NCI-H1436 treated with DMSO at 0.1 percent for 48 hours (cell line): ENCODE measurements at places on chromosomes 2 and 18.

DNA sequence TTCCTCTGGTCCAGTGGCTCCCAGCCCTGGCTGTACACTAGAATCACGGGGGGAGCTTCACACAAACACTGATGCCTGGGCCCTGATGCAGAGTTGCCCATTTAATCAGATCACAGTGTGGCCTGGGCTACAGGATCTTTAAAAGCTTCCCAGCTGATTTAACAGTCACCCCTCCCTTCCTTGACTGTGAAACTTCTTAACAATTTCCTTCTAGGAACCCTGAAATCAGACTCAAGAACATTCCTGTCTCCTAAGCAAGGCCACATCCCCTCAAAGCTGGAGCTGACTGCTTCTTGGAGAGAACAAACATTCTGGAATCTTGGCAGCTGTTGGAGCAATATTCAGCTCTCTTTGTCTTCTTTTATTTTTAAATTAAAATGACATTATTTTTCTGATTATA lies 88.7 kb downstream of the ADD2 start:
- DNase-seq: no peak

GRCh38 chr18:21129566-21130216 lies 18.1 kb upstream of the ROCK1 start:
- DNase-seq: no peak

- no peak for DNase-seq
Observed at GRCh38 chr2:227402321-227402720, 14.6 kb upstream of the SCYGR1 start.

DNA sequence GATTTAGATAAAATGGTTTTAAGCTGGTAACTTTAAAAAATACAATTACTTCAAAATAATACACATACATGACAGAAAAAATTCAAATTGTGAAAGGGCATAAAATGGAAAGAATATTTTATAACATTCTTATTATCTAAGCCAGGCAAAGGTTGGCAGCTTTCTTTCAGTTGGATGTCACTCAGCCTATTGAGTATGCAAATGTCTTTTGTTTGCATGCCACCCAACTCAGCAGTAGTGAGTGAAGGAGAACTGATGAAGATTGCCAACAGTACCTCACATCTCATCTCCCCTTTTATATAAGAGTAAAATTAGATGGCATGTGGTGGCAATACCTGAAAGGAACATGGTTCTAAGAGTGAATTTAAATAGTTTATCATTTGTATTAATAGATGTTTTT lies 24.8 kb downstream of the BMPR2 start:
- no peak for DNase-seq

- DNase-seq: no peak
Observed at GRCh38 chr18:56637176-56637575, 1.2 kb downstream of the TXNL1 start.

- DNase-seq: no peak
Observed at GRCh38 chr2:172128484-172128883, 25.8 kb upstream of the DLX2 start.

DNA sequence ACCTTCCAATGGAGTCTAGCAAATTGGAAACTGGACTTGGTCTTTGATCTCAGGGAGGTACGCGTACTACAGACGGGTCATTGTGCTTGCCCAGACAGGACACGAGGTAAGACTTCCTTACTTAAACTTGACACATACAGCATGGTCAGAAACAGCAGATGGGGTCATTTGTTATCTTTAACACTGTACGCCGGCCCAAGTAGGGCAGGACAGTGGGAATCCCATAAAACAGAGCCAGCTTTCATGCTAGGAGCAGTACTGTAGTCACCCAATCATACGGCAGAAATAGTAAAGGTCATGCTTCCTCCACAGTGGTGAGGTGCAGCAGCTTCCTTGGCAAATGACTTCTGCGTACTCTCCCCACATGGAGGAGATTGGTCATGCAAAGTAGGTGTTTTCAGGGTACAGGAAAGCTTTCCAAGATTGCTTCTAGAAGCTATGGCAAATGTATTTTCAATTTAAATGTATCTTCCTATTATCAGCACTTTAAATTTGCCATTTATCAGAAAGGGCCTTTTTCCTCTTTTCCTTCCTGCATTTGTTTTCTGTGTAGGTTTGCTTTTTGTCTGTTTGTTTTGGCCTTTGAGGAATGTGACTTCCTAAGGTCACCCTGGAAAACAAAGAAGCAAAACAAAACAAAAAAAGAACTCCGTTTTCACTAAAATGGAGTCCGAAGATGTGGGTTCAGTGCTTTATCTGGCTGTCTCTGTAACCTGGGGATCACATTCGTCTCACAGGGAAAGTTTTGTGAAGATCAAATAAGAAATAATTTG lies 74.0 kb upstream of the DSG1 start:
- no peak for DNase-seq

- no peak for DNase-seq
Observed at GRCh38 chr2:27914041-27914804, 23.7 kb downstream of the BABAM2 start.

DNA sequence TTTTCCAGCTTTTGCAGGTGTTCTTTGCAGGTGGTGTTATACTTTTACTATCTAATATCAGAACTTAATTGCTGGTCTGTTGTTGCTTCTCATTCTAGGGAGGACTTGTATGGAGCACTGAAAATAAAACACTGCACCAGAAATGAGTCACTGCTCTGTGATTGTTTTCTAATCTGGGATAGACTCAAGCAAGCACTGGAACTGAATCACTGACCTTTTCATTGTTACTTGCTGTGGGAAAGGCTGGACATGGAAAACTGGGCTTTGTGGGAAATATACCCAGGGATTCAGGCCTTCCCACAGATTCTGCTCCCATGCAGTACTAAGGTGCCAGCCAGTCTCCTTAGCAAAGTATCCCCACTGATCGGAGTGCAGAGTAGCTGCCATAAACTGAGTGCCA lies 470.0 kb upstream of the GCFC2 start:
- no peak for DNase-seq

DNA sequence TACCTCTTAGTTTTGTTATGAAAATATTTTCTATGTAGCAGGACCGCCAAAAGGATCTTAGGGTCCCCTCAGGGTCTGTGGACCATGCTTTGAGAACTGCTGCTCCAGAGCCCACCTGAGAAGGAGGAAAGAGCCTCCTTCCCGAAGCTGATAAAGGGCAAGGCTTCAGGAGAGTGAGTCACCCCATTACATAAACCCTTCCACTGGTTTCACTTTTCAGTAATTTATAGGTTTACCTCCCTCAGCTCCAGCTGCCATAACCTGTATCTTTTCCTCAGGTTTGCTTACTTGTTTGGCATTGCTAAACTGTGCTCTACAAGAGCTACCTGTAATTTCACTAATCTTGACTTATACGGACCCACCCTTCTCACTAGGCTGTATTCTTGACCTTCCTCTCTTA lies 6.6 kb downstream of the TTLL4 start:
- DNase-seq: no peak

DNA sequence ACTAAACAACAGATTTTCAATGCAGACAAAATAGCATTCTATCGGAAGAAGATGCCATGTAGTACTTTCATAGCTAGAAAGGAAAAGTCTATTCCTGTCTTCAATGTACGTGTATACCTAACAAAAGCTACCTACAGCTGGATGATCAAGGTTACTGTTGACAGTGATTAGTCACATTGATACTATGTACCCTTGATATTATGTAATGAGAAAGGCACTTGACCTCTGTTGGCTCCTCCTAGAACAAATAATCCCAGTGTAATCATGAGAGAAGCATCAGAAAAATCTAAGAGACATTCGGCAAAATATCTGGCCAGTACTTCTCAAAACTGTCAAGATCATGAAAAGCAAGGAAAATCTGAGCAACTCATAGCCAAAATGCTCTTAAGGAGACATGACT lies 44.4 kb upstream of the LRRTM4 start:
- DNase-seq: no peak

DNA sequence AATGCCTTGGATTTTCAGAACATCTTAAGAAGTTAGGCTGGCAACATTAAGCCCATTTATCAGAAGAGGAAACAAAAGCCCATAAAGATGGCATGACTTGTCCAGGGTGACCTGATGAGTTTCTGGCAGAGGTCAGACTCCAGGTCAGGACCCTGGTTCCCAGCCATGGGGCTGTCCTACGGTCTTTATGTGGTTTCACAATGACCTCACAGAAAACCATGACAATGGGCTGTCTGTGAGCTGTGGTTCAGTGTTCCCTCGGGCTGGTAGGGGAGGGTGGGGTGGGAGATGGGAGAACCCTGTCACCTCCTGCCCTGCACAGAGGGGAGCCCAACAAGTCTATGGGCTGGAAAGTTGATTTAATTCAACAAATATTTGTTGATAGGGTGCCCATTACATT lies 101.8 kb downstream of the LOXHD1 start:
- DNase-seq: no peak

DNA sequence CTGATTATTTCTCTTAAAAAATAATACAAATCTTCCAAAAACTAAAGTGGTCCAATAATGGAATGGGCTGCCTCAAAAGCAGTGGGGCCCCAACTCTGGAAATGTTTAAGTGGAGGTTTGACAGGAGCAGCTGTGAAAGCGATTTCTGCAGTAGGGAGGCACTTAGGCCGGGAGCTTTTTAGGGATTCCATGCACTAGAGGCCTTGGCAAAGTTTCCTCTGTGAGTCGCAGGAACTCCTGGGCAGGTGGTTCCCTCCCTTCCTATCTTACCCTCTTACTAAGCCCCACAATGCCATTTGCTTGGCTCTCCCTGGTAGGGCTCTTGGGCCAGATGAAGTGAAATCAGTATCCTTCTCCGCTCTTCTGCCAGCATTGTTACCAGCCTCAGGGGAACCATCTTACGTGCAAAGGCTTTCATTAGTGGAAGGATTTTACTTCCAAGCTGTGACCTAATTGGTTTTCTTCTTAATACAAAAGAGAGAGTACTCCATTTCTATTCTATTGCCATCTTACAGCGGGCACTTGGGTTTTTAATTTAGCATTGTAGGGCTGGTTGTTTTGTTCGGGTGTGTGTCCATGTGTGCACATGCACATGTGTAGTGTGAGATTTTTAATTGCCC lies 34.3 kb upstream of the C18orf32 start:
- DNase-seq: no peak

DNA sequence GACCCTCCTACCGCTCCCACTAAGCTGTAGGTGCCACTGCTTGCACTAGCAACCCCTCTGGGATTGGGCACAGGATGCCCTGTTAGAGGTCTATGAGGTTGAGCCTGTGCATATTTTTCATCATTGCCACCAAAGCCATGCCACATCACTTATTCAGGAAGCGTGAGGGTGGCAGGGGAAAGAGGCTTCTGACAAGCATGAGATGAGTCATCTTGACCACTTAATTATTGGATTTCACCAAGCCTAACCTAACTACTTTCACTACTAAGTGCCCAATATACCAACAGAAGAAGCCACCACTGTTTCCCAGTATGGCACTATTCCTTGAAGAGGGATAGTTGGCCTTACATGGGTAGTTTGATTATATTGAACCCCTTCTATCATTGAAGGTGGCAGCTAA lies 181.3 kb upstream of the EPHA4 start:
- DNase-seq: no peak

- no peak for DNase-seq
Observed at GRCh38 chr2:225182126-225182525, 139.9 kb upstream of the DOCK10 start.

- no peak for DNase-seq
Observed at GRCh38 chr2:115678129-115678528, 1235.7 kb downstream of the DPP10 start.

- DNase-seq: no peak
Observed at GRCh38 chr2:225464346-225465025, 65.0 kb downstream of the NYAP2 start.

GRCh38 chr2:151657667-151658076 lies 76.6 kb downstream of the NEB start:
- no peak for DNase-seq

- DNase-seq: no peak
Observed at GRCh38 chr2:223735035-223735640, 102.2 kb downstream of the AP1S3 start.

DNA sequence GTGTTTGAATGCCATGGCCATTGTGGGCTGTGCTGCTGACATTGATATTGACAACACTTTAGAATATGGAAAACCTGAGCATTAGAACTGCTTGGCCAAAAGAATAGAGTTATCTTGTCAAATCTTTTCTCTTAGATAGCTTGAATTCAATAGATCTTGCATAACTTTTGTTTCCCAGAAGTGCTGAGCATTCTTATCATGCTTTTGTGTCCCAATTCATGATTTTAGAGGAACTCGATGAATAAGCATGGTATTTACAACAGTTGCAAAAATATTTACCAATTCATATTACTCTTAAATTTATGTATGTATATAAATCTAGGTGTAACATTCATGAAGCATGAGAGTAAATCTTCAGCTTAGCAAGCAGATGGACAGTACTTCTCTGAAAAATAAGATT lies 508.0 kb downstream of the BCL11A start:
- DNase-seq: no peak

DNA sequence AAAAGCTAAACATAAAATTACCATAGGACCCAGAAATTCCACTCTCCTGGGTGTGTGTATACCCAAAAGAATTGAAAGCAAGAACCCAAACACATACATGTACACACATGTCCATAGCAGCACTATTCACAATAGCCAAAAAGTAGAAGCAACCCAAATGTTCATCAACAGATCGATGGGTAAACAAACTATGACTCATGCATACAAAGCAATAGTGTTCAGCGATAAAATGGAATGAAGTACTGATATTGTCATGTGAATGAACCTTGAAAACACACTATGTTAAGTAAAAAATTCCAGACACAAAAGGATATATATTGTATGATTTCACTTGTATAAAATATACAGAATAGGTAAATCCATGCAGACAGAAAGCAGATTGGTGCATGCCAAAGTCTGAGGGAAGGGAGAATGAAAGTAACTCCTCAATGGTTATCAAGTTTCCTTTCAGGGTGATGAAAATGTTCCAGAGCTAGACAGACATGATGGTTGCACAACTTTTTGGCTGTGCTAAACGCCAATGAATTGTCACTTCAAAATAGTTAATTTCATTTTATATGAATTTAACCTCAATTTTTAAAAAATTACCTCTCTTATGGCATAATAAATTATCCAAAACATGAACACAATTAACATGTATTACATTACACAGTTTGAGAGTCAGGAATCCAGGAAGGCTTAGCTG lies 35.5 kb downstream of the GKN2 start:
- no peak for DNase-seq

DNA sequence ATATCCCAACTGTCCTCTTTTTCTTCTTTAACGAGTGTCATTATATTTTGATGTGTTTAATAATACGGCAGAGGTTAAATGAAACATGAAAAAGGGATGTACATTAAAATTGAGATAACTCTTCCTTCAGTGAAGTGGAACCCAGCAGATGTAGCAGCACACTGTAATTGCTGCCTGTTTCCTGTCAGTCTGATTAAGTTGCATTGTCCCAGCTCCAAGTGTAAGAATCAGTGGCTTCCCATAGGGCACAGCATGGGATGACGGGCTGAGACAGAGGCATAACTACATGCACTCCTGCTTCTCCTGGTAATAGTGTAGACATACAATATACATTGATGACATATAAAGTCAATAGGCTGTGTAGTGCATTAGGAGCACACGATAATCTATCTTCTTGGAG lies 175.8 kb upstream of the TCF4 start:
- DNase-seq: no peak
